Endothelial cell (in vitro differentiated cells): ENCODE measurements at places on chromosomes 2 and 18. TPM values are rescaled to one million over a fixed set of nuclear protein-coding genes. Genes with fewer than 3 reads are reported as not detected.

GRCh38 chr18:3495691-3496430 is 45.9 kb downstream of the TGIF1 start:
- DNase-seq = no peak

GRCh38 chr18:40035966-40036365 is 1919.1 kb upstream of the PIK3C3 start:
- no peak for DNase-seq

- DNase-seq = peak; percentile 18
These were observed 33.2 kb upstream of the SP3 start for GRCh38 chr2:173998386-173998785.

DNA sequence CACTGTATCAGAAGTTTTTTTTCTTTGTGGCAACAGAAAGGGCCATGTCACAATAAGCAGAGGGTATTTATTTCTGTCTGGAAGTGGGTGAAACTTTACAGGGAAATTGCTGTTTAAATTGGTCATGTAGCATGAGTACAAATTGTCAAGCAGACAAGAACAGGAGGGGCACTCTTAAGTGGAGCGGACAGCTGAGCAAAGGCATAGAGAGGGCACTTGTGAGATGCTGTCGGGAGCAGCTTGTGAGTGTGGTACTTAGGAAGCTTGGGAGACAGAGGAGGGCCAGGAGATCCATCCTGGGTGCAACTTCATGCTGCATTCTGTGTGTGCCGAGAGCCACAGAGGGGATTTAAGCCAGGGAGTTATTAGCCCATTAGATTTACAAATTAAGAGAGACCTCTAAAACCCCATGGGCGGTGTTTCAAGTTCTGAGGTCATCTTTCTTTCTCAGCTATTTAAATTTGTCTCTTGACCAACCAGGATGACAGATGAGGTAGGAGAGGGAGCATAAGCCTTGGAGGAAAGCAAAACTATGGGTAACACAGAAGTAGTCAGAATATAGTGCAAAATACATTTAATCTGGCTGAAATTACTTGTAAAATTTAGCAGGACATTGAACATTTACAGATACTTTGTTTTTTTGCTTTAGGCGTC is 30.4 kb downstream of the INPP4A start:
- no peak for DNase-seq

GRCh38 chr2:6358985-6359384 is 506.7 kb downstream of the CMPK2 start:
- DNase-seq = no peak

GRCh38 chr2:17051538-17051937 is 385.9 kb upstream of the CYRIA start:
- no peak for DNase-seq

DNA sequence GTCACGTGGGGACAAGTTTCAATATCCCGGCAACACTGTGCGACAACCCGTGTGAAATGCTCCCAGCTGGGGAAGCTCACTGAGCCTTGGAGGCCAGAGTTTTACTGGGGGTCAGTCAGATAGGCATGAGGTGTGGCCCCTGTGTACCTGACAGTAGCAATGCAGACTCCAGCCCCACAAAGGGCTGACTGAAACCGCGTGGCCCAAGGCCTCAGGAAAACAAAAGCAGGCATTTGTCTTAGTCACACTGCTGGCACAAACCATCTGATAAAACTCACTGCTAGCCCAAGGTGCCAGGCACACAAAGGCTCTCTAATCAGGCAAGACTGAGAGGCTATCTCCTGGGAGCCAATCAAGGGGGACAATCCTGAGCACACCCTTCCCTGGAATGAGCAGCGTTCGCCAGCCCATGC is 786.6 kb upstream of the RAB6C start:
- DNase-seq = no peak

DNA sequence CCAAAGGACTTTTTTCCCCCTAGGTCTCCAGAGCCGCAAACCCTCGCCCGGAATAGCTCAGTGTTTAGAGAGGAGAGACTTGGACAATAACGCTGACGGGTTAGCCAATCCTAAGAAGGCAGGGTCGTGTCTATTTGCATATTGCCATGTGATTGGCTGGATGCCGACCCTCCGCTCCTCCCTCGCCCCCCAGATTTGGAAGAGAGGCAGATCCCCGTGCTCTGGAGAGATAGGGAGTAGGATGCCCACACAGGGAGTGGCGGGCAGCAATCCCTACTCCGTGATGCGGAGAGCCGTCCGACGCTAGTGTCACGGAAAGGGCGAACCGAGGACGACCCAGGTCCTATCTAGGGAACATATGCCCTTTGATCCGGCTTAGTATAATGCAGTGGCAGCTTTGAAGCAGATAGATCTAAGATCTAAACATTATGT is 1.4 kb downstream of the WNT6 start:
- DNase-seq = no peak

GRCh38 chr2:104851291-104852089 is 2.4 kb upstream of the POU3F3 start:
- DNase-seq = no peak

GRCh38 chr2:11517906-11518305 is 15.9 kb upstream of the GREB1 start:
- no peak for DNase-seq

Gene GPR17
- total RNA-seq = 0.15 TPM

Gene OTOS
- not detected for total RNA-seq

Gene RGPD4
- total RNA-seq = not detected
